Suppressor macrophage treated with lipopolysaccharide for 4 hours (primary cell): ENCODE measurements at places on chromosomes 2 and 18.
A peak's percentile ranks its signal among the peaks of the same experiment; 100 is the strongest.

DNA sequence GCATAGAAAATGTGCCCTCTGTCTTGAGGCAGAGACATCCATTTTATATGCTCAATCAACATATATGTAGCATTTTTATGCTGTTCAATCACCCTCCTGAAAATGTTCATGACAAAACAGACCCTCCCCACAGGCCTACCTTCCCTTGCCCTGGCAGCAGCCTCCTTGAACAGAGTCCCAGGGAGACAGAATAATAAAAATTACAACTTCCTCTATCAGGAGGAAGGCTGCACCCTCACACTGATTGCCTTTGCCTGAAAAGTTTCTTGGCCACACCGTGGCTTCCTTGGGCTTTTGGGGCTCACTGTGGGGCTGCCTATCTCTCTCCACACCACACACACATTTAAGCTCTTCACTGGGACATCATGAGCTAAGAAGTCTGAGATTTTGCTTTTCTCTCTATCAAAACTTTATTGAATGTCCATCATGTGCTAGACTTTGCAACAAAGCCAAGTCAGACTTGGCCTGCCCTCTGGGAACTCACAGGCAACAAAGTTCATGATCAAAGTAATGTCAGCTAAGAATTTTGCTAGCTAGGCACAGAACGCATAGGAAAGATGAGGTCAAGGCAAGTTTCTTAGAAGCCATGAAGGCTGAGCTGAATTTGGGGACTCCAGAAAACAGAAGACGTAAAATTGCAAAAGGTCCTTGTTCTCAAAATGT, 101.6 kb downstream of the BCL2L11 start:
- no peak for DNase-seq

DNA sequence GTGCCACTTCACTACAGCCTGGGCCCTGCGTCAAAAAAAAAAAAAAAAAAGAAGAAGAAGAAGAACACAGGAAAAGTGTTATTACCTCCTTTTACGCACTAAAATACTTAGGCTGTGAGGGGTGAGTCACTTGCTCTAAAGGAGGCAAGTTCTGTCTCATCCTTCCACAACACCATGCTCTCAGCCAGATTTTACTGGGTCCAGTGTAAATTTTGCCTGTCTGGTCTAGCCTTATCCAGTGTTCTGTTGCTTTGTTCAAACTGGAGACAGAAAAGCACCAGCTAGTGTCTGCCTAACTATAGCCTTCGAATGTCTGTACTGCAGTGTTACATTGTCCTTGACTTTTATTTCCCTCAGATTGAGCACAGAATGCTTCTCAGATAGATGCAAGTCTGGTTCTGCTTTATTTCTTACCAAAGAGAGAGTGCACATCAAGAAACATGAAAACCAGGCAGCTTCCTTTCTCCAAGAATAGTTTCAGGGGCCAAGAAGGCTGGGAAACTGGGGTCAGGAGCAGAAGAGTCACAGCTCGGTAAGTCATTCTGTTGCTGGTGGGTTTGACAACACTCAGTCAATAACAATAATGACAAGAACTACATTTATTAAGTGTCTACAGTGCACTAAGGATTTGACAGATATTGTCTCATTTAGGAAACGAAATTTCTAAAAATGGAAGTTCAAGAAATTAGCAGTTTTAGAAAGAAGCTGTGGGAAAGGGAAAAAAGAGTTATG, 3.1 kb upstream of the MSGN1 start:
- peak; percentile 77 for DNase-seq

- DNase-seq, result peak; percentile 41
Measured at GRCh38 chr2:189783451-189783926, 650 bp downstream of the ORMDL1 start.

- no peak for DNase-seq
Measured at GRCh38 chr2:173109253-173110188, 33.9 kb downstream of the MAP3K20 start.

DNA sequence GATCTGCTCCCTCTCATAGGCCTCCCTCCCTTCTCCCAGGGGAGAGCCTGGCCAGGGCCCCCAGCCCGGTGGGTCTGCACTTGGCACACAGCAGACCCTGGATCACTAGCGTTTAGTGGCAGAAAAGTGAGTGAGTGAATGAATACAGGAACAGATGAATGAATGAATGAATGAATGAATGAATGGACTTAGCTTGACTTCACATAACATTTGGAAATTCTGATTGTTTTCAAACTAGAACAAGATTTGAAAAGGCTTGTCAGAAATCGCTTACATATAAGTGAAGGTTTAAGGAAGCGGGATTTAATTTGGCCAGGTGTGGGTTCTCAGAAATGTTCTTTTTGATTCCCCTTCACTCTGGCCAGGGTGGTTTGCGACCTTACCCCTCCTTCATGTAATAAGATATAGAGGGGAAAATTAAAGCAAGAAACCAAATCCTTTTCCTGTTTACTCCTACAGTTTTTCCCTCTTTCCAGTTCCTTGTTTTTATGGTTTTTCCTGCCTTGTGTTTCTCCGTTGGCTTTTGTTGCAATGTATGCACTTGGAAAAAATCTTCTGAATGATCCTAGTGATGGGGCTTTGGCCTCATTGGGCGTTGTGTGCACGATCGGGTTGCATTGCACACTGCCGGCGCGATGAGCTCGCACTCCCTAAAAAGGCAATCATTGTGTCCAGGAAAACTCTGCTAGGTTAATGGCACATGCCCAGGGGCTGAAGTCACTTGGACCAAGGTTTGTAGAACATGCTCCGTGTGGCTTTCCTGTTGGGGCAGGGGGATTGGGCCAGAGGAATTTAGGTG, 16.4 kb downstream of the LRRFIP1 start:
- DNase-seq, result no peak

DNA sequence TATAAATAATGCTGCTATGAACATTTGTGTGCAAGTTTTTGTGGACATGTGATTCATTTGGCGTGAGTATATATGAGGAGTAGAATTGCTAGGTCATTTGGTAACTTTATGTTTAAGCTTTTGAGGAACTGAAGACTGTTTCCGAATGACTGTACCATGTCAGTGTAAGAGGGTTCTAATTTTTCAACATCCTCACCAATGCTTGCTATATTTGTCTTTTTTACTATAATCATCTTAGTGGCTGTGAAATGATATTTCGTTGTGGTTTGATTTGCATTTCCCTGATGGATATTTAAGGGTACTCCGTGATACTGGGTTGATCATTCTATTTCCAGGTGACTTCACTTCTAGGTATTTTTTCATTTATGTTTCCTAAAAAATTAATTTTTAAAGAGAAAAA, 241.1 kb downstream of the BCL2 start:
- DNase-seq, result peak; percentile 90

GRCh38 chr2:138238908-138239307, 262.7 kb upstream of the SPOPL start:
- DNase-seq, result no peak

GRCh38 chr2:2010251-2010650, 265.9 kb upstream of the PXDN start:
- DNase-seq, result no peak

DNA sequence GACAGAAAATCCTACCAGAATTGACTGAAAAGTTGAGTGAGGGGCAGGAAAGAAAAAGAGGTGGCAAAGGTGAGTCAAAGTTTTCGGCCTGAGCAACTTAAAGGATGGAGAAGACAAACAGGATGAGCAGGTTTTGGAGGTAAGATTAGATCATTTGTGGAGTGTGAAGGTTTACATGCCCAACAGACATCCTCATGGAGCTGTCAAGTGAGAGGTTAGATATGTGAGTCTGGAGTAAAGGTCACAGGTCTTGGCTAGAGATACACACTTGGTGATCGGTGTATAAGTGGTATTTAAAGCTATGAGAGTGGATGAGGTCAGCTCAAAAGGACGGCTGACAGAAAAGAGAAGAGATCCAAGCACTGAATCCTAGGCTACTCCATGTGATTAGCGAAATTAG, 11.1 kb upstream of the MYL12A start:
- no peak for DNase-seq

- peak; percentile 1 for DNase-seq
Measured at GRCh38 chr2:24009680-24010476, at the start of gene MFSD2B. Gene MFSD2B, plus strand, starts transcription at chr2:24010085. Its CDS starts 12 bp downstream, at chr2:24010097.

GRCh38 chr18:43882358-43883055, 605.2 kb upstream of the SYT4 start:
- DNase-seq, result no peak

GRCh38 chr2:48132271-48132625, 225.9 kb upstream of the FBXO11 start:
- DNase-seq, result no peak

GRCh38 chr2:120404274-120404673, 58.3 kb downstream of the INHBB start:
- no peak for DNase-seq

- DNase-seq, result no peak
Measured at GRCh38 chr18:26207937-26208336, 18.3 kb upstream of the TAF4B start.

- DNase-seq, result no peak
Measured at GRCh38 chr2:12155303-12156051, 409.0 kb downstream of the LPIN1 start.

- no peak for DNase-seq
Measured at GRCh38 chr18:38933910-38934510, 1368.4 kb upstream of the CELF4 start.

DNA sequence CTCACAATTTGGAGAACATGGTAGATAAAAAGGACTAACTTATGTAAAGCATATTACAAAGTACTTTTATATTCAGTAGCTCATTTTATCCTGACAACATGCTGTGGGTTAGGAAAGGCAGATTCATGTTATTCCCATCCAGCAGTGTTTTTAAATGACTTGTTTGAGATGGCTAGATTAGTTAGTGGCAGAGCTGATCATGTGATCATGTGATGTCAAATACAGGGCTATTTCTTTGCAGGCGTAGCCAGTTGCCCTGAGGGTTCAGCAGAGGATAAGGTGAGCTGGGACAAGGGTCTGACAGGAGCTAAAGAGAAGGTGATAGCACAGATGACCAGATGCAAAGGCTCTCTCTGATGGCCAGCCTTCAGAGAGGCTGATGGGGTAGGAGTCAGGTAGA, 97.8 kb downstream of the ADD2 start:
- DNase-seq, result no peak

GRCh38 chr2:172248785-172249187, 146.1 kb upstream of the DLX2 start:
- no peak for DNase-seq

DNA sequence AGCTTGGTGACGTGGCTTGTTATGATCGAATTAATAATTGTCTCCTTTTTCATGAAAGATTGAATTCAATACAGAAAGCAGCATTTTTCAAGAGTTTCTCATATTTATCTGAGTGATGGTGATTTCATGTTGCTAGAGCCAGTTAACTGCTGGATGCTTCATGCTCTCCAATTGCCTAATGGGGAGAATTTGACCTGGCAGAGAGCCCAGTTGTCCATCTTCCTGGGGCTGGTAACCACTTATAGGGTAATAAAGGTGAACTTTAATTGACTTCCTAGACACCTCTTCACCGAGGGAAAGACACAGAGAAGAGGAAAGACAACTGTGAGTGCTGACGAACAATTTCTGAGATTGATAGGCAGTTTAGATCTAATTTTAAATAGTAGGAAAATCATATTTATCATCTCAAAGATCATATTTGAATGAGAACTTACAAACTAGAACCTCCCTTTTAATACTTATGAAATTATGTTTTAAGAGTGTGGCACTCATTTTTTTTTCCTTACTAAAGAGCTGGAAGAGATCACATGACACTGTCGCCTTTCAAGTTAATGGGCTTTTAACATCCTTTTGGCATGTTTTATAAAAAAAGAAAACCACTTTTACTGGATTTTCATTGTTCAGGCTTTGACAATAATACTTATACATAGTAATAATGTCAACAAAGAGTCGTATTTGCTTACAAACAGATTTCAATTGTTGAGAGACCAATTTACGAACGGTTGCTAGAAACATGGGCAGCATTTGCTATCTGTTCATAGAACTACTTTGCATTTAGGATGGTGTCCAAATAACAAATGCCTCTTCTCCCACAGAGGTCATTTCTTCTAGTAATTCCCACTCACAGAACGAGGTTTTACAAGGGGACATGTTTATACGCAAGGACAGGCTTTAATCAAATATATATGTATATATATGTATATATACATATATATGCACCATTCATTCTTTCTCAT, 153.3 kb downstream of the RAPGEF4 start:
- no peak for DNase-seq

GRCh38 chr2:126463892-126464674, 191.9 kb upstream of the GYPC start:
- no peak for DNase-seq

GRCh38 chr2:240605867-240606743, 19.2 kb upstream of the GPR35 start:
- no peak for DNase-seq

DNA sequence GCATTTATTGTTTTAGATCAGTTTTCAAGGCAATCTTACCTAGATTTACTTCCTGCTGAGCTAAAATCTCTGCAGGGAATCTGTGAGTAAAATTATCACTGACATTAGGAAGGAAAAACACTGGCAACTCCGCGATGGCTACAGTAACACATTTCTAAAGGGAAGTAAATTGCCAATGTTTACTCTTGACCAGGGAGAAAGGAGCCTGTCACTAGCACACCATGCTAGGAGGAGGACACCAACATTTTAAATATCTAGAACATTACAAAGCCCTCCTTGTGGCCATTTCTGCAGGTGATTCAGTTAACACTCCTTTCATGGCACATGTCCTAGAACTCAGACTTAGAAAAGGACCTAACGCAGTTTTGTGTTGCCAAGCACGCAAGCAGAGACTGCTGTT, 58.4 kb downstream of the TCF4 start:
- no peak for DNase-seq

- no peak for DNase-seq
Measured at GRCh38 chr2:54658564-54659071, 64.8 kb upstream of the EML6 start.

- no peak for DNase-seq
Measured at GRCh38 chr18:58640428-58640805, 11.5 kb upstream of the ALPK2 start.

- DNase-seq, result peak; percentile 10
Measured at GRCh38 chr2:164697688-164698461, 76.6 kb upstream of the GRB14 start.

DNA sequence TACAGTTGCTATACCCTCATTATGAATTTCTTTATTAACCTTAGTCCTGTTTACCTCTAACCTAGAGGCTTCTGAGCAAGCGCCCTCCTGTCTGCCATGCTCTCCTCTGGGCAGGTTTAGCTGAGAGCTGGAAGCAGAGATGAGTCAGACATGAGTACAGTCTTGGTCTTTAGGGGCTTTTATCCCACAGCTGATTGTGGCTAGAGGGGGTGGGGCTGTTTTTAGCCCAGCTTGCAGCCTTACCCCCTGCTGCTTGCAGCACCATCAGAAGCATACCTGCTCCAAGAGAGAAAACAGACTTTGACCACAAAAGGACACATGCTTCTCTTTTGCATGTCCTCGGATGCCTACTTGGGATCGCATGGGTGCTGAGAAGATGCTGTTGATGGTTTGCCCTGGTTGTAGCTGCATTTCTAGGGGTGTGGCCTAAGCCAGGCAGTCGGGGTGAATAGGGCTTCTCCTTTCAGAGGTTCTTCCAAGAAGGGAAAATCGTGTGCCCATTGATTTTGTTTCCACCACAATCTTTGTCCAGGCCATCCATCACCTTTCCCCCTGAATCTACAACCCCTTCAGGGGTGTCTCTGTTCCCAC, 115.0 kb upstream of the LGALSL start:
- no peak for DNase-seq

DNA sequence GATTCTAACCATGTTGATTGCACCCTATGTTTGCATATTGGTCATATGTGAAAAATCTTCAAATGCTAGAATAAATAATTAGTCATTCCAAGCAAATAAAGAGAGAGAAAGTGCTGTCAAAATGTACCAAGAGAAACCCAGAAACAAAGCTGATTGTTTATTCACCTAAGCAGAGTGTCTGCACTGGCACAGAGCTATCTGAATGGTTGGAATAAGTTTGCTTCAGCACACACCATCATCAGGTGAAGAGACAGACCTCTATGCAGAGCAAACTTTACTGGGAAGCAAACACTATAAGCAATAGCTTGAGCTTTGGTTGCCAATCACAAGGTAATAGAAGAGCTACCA, 25.4 kb downstream of the DSG4 start:
- no peak for DNase-seq
